ENCODE measurements at places on chromosomes 5 and 9.
A peak's percentile ranks its signal among the peaks of the same experiment; 100 is the strongest.

DNA sequence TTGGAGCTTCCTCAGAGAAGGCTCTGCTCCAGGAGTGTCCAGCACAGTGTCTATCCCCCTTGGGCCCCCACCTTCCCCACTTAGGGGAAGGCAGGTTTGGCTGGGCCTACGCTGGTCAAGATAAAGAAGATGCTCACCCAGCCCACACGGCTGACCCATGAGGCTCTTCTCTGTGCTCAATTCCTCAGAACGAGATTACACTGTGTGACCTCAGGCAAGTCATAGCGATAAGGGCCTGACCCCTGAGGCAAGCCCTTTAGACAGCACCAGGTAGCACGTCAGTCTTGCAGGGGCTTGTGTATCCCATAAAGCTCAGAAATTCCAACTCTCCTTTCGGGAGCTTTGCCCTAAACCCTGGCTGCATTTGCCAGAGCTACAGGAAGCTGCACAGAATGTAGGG lies 32.6 kb downstream of the CORO2A start:
- no peak for DNase-seq

DNA sequence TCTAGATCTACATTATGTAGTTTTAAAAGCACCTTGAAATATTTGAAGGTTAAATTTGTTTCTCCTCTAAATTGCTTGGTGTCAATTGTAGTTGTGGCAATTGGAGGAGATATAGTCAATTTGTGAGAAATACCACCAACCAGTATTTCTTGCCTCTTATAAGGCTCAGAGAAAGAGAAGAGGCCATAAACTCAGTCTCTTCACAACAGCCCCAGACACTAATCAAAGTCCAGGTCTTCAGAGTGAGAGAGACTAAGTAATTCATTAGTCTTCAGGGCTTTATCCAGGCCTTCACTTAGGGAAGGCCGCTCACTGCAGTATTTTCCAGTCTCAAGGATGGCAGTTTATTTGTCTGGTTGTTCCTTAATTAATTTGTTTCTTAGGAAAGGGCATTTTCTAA lies 168.0 kb upstream of the RGMB start:
- no peak for DNase-seq

GRCh38 chr9:113913426-113914195 lies 37.5 kb downstream of the ZNF618 start:
- DNase-seq, result no peak

DNA sequence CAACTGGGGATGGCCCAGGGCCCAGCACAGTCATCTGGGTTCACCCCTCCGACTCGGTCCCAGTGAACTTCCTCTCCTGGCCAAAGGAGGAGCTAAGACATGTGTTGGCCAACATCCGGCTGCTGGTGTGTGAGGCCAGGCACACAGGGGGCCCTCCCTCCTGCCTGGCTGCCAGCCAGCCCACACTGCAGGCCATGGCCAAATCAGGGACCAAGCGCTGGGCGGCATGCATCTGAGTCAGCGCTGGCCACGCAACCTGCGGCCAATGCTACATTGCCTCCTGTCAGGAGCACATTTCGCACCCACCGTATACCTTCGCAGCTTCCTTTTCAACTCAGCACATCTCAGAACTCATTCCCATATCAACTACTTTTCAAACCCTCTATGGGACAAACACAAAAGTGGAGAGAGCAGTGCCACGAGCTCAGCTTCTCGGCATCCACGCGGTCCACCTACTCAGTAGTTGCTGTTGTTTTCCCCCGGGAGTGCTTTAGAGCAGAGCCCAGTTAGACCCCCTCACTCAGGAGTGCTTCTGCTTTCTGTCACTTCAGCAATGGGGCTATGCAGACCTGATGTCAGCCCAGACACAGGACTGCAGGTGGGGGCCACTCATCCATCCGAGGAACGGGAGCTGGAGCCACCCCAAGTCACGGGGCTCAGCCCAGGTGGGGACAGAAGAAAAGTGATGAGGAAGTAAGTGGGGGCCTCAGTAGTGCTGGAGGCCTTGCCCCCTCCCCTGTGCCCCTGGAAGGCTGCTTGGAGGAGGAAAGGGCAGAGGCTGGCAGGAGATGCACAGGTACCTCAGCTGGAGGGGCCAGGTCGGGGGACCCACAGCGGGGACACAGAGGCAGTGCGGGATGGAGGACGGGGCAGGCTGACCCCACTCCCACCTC lies 13.9 kb downstream of the NINJ1 start:
- peak; percentile 52 for DNase-seq

Measured in posterior cingulate gyrus (tissue), 11 donors.